ENCODE measurements at places on chromosomes 1 and 21. TPM values are rescaled to one million over a fixed set of nuclear protein-coding genes. Genes with fewer than 3 reads are reported as not detected.

DNA sequence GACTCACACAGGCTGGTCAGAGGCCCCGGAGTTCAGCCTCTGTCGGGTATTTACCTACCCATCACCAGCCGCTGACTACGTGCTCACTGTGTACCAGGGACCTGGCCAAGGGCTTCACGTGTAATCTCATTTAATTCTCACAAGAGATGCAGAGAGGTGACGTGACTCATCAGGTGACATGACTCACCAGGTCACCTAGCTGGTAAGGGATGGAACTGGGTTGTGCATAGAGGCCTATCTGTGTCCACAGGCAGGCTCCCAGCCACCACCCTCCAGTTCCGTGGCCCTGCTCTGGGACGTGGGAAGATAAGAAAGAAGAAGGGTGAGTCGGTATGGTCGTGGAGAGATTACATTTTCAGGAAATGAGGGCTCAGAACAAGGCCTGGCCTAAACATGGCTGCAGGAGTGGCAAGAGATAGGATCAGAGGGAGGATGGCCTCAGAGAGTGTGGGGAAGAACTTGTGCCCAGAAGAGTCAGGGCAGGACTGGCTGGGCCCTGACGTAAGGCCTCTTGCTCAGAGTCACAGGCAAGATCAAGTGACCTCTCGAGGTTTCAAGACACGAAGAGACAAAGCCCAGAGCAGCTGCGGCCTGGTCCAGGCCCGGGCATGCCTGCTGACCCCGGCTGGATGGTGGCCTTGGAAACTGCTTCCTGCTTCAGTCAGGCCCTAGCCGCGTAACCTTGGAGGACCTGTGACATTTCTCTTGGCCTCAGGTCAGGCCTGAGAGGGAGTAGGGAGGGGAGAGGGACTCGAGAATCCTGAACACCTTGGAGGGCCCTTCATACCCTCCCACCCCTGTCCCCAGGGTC, 52.7 kb upstream of the WASF2 start:
- DNase-seq = peak; percentile 72

TMEM59 gene
- total RNA-seq = 142 TPM

BRINP3 gene
- not detected for total RNA-seq

- DNase-seq = peak; percentile 40
Observed at GRCh38 chr1:234313171-234313570, 60.1 kb upstream of the COA6 start.

DNA sequence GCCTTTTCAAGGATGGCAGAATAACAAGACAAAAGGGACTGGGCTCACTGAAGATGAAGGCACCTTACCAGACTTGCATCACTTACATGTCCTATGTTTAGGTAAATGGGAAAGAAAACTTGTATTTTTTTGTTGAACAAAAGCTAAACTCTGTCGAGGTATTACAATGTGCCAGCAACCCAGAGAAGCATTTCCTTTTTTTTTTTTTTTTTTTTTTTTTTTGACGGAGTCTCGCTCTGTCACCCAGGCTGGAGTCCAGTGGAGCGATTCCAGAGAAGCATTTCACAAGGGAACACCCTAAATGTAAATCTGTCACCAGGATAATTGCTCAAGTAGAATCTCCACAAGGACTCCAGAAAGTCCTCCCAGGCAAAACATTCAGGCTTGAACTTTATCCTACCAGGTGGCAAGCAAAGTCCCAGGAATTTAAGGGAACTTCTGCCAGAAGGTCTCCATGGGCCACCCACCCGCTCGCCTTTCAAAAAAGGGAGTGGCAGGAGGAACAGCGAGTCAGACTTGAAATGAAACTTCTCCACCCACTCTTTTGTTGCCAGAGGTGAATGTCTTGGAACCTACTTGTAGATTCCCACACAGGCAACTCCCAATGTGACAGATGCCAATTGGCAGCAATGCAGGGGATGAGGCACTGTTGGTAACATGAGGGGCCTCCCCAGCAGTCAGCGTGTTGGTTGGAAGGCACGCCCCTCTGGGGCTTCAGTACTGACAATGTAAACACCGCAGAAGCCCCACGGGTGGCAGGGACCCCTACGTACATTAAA, 125.0 kb downstream of the TIAM1 start:
- peak; percentile 25 for DNase-seq

DNA sequence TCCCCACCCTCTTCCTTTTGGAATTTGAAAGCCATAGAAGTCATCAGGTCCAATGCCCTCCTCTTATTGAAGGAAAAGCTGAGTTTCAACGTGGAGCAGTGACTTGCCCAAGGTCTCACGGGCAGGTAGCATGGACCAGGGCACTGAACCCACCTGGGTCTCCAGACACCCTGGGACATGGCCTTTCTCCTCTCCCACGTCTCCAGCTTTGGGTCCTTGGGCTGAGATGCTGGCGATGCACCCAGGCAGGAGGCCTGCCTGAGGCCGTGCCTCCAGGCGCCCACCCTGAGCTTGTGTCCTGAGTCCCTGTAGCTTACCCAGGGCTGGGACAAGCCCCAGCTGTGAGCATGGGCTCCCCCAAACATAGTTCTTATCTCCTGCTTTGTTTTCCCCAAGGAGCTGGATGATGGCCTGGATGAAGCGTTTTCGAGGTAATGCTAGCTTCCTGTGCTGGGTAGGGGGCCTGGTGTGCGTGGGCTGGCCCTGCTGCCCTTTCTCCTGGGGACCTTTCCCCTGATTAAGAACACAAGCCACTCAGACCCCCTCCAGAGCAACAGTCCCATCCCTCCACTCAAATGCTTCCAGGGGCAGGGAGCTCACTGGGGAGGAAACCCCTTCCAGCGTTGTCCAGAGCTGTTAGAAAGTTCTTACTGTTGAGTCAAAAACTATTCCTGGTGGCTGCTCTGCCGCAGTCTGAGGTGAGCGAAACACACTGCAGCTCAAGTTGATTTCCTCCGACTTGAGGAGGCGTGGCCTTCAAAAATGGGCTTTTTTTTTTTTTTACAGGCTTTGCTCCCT, 21.6 kb downstream of the LDLRAP1 start:
- DNase-seq = peak; percentile 68

GJA5 gene
- total RNA-seq = not detected

DNA sequence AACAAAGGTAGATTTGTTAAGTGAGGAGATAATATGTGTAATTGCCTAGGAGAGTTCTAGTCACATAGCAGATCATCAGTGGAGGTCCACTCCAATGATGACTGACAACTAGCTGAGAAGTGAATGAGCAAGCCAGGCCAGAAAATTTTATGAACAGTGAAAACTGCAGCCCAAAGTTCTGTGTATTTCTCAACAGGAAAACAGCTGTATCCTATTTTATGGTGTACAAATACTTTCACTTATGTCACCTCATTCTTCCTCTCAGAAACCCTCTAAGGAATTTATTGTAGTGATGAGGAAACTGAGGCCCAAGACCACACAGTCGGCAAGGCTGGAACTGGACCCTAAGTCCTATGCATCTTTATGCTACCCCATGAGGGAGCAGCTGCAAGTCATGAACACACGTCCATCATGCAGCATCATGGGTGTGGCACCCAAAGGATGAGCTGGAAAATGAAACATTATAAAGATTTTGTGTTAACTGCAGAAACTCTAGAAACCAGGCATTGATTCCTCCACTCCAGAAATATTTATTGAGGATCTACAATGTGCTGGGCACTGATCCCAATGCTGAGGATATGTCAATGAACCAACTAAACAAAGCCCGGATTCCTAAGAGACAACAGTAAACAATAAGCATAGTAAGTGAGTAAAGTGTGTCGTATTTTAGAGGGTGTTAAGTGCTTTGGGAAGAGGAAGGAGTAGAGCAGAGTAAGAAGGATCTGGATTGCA, 99.5 kb upstream of the DUSP10 start:
- DNase-seq = no peak

DNA sequence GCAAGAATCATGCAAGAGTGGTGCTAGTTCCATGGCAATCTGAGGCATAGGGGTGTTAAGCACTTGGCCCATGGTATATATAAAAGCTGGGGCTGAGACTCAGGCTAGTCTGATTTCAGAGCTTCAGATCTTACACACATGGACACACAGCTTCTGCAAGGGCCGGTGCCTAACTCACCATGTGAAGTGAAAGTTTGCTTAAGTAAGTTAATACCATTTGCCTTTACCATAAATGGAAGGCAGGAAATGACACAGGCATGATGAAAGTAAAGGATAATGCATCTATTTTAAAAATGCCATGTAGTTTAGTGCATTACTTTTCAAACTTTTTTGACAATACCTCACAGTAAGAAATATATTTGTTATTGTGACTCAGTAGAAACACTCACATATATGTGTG, 122.6 kb downstream of the KCNJ6 start:
- no peak for DNase-seq

OR10Z1 gene
- not detected for total RNA-seq

DNA sequence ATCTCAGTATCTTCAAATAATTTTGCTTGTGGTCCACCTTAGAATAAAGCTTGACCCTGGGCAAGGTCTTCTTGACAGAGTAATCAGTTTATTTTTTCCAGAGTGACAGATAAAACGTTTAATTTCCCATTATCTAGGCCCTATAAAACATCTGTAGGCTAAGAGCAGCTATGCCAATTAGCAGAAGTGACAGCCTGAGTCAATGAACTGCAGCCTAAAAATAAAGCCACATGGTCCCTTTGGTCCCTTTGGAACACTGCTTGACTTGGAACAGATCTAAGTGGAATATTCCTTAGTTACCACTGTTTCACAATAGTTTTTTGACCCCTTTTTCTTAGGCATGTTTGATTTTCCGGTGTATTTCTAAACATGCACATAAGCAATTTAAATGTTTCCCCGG, 6.3 kb upstream of the RGS13 start:
- DNase-seq = no peak

ZYG11A gene
- total RNA-seq = 0.24 TPM

TFF2 gene
- total RNA-seq = not detected

DNA sequence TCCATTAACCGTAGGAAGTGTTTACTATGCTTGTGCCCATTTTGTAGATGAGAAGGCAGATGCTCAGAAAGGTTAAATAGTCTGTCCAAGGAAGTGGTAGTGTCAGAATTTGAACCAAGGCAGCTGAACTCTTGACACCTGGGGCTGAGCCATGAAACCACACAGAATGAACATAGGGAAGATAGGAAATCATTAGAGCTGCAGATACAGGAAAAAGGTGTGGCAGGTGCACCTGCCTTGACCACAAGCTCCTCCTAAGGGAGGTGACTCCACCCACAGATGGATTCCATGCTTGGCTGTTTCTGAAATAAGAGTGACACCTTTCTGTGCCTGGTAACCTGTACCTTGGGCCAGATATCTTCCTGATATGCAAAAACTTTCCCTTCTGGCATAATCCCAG, 69.9 kb upstream of the IGSF21 start:
- no peak for DNase-seq

HMGN2 gene
- total RNA-seq = 762 TPM

DNA sequence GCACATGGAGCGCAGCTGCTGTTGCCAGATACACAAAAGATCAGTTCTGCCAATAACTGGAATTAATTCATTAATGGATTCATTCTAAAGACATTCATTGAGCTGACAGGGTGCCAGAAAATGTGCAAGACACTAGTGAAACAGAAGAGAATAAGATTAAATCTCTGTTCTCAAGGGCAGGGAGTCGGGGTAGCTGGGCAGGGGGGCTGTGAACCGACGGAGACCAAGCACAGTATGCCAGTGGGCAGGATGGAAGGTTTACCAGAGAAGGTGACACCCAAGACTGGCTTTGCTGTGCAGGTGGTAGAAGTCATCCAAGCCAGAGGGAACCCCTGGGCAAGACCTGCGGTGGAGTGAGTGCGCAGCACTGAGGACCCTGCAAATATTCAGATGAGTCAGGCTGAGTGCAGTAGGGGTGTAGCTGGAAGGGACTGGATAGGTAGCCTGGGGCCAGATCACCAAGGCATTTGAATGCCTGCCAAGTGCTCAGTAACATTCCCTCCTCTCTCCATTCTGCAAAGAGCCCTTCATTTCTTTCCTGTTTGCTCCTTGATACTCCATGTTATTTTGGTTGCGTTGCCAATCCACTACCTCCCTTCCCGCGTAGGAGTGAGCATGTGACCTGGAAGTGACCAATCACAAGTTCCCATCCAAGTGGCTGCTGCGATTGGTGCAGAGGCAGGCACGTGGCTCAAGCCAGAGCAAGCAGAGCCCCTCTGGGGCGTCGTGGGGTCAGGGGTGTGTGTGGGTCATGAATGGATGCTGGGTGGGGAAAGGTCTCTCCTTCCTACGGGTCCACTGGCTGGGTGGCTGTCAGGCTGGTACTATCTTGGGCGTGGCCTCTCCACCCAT, 413.1 kb downstream of the PTPRU start:
- no peak for DNase-seq

DNA sequence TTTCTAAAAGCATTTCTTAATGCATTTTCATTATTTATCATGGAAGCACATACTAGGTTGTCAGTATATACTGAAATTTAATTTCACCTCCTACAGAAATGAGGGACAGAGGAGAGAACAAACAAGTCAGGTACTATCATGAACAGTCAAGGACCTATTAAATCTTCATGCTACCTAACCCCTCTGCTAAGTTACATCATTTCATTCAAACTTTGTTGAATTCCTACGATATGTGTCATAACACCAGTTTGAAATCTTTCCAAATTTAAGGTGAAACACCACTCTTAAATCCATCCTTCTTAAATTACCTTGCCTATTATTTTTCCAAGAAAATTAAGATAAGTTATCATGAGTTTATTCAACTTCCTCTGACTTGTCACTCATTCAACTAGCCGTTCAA, 78.9 kb downstream of the DENND1B start:
- no peak for DNase-seq

GRCh38 chr1:203675596-203676347, 49.1 kb downstream of the ATP2B4 start:
- peak; percentile 38 for DNase-seq

GRCh38 chr1:234093741-234094140, 189.3 kb downstream of the SLC35F3 start:
- no peak for DNase-seq

UMODL1 gene
- not detected for total RNA-seq

DNA sequence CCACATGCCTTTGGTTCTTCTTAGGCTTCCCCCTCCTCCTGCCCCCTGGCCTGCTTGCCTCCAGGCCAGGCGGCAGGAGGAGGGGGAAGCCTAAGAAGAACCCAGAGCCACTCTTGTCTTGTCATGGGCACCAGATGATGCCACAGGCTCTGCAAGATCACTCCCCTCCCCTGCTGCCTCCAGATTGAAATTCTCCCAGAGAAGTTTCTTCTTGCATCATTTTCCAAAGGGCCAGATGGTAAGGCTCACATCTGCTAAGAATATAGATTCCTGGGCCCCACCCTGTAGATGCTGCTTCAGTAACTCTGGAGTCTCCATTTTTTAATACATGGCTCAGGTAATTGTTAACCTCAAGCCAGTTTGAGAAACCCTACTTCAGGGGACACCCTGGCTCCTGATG, 60.8 kb downstream of the FAM163A start:
- no peak for DNase-seq

E2F2 gene
- 26.3 TPM for total RNA-seq

- no peak for DNase-seq
Observed at GRCh38 chr1:180194546-180195207, 35.4 kb upstream of the LHX4 start.
